ENCODE measurements at places on chromosomes 5 and 9.

- DNase-seq, result no peak
Observed at GRCh38 chr5:179914032-179914755, 6.5 kb upstream of the TBC1D9B start.

- no peak for DNase-seq
Observed at GRCh38 chr9:118230329-118230728, 526.1 kb downstream of the TLR4 start.

DNA sequence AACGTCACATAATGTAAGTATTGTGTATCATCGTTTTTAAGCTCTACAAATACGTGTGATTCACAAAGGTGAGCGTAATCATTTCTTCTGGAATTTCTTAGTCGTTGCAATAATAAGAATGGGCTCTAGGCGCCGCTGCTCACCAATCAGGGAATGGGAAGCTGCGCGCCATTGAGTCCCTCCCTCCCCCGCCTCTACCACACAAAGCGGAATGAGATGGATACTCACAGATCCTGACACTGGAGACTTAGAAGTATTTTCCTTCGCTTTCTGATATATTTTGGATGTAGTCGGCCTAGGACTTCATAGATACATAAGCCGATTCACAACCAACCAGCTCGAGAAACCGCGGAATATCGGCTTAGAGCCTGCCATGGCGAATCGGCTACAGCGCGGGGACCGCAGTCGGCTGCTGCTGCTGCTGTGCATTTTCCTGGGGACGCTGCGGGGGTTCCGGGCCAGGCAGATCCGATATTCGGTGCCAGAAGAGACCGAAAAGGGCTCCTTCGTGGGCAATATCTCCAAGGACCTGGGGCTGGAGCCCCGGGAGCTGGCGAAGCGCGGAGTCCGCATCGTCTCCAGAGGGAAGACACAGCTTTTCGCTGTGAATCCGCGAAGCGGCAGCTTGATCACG is at the start of gene PCDHGA11:
Gene PCDHGA11, plus strand, starts transcription at position 197 of the 634 bp plus-strand sequence. Its CDS starts 177 bp downstream, at position 374.
- no peak for DNase-seq

DNA sequence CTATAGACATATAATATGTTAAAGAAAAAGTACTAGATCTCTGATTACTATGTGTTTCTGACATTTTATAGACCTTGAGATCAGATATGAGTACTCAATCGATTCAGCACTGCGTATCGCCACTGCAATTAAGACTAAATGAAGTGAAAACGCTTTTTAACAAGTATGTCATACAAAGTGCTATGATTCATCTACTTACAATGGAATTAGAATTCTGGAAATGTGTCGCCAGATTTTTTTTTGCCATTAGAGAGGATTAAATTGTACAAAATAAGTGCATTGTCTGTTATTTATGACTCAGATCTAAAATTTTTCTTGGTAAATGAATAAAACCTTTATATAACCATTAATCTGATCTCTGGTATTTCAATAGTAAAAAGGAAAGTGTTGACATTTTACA is 20.0 kb upstream of the AGGF1 start:
- DNase-seq, result no peak

- DNase-seq, result no peak
Observed at GRCh38 chr5:112210430-112211005, 208.6 kb downstream of the EPB41L4A start.

GRCh38 chr5:68433526-68433922 is 218.0 kb downstream of the PIK3R1 start:
- no peak for DNase-seq

DNA sequence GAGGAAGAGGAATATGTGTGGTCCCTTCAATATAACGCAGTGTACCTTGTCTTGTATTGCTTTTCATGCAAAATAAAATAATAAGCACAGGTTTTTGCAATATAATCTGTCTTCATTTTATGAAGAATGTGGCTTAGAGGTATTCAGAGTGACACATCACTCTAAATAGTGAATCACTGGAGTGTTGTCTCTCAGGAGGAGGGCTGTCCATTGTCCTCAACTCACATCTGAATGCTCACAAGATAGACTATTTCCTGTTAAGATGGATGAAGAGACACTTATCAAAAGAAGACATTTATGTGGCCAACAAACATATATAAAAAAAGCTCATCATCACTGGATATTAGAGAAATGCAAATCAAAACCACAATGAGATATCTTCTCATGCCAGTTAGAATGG is 1147.5 kb upstream of the C9orf72 start:
- no peak for DNase-seq

- DNase-seq, result no peak
Observed at GRCh38 chr5:154199263-154199662, 8.7 kb downstream of the GALNT10 start.

GRCh38 chr5:59348189-59348588 is 545.3 kb downstream of the PDE4D start:
- DNase-seq, result no peak

DNA sequence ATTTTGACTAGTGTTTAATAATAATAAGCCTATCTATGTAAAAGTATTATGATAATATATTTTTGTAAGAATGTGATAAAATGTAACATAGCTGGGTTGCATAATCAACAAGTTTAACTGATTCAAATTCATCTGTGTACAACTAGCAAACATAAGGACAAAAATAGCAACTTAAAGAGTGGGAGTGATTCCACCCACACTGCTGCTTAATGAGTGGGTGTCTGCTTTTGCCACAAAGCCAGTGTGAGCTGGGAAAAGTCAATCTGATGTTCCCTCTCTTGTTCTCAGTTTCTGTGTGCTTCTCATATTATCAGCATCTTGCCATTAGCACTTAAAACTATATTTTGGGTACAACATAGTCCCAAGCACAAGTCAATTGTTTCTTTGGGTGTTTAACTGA is 111.1 kb upstream of the DPYSL3 start:
- DNase-seq, result no peak

DNA sequence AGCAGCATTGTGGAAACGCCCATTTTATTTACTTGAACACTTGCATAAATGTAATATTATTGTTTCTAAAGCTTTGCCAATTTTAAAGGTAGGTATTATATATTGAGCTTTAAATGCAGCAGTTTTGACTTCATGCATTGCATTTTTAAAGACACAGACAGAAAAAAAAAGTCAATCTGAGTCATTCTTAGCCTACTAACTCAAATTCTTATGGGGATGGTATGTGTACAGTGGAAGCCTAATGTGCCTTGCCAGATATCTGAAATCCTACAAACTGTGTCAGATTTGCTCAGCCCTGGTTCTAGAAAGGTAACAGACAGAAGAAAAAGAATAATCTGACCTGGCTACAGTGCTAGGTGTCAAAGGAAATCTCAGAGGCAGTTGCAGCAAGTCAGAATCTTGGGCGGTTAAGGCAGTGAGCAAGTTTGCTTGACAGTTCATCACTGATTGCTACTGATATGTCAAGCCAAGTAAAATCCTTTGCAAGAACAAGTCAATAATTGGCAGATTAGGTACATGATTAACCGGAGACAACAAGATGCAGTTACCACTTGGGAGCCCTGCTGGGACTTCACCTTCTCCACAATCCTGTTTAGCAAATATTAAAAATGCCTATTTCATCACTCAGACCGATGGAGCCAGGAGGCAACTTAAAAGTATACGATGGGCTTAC is 224.8 kb upstream of the WWC1 start:
- no peak for DNase-seq

- no peak for DNase-seq
Observed at GRCh38 chr5:77560677-77561263, 68.7 kb upstream of the WDR41 start.

GRCh38 chr5:97009212-97009898 is 73.5 kb downstream of the LNPEP start:
- DNase-seq, result no peak

GRCh38 chr9:106862110-106862820 is 701 bp upstream of the ZNF462 start:
- DNase-seq, result no peak

DNA sequence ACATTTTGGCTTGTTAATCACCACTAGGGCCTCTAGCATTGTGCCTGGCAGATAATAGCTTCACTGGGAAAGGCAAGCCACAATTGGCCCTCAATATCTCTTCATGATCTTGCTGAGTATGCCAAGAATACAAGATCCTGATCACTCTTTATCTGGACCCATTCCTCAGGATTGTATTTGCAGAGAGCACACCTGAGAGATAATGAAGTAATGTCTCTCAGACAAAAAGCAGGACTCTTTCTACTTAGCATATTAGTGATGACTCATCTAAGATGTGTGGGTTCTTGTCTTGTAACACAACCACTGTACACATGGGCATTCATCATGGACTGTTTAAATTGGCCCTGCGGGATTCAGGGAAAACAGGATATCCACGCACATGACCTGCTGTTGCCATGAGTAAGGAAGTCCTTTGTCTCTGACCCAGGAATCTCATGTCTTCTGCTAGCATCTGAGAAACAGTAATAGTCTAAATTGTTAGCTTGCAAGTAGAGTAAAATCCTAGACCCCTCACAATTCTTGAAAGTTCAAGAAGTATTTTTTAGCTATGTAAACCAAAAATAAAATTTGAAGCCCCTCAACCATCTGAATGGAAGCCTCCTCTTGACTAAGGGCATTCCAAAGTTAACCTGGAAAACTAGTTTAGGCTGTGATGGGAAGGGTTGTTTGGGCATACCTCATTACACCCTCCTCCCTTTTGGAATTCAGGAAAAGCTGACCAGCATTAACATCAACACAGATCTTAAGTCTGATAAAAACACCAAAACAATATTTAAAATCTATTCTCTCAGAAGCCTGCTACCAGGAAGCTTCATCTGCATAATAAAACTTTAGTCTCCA is 28.0 kb upstream of the NFIL3 start:
- DNase-seq, result no peak

DNA sequence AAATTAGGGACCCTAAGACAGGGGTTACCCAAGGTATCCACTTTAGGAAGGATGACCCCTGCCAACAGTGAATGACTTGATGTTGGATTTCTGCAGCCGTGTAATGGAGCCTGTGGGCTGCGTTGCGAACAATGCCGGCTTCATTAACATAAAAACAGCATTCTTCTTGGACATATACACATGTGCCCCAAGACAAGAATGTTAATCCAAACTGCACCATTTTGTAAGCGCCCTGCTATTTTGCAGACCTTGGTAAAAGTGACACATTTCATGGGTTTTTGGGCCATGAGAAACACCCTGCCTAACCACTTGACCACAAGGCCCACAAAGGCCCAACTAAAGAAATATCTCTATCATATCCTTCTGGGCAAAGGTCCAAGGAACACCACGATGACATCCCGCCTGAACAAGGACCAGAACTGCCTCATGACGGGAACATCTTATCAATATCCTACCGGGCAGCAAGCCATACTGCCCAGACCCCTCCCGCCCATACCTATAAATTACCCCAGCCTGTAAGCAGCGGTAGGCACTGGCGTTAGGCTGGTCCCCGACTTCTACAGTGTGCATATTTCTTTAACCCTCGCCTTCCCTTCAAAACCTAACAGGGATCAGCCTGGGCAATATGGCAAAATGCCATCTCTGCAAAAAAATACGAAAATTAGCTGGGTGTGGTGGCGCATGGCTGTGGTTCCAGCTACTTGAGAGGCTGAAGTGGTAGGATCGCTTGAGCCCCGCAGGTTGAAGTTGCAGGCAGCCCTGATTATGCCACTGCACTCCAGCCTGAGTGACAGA is 9.7 kb upstream of the PDCD1LG2 start:
- DNase-seq, result peak; percentile 95

DNA sequence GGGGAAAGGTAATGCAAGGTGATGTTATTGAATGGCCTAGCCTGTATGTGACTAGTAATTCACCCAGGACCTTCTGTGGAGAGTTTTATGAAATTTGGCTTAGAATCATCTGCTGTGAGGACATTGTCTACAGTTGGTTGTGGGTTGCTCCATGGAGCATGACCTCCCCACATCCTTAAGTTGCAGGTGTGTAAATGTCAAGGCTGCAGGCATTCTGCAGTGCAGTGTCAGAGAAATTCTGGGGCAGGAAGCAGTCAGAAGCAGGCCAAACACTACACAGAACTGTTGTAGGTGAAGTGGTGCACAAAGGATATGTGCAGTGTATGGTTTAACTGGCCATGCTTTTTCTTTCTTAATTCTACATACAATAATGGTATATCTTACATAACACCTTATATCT is 588.3 kb downstream of the EBF1 start:
- DNase-seq, result no peak

DNA sequence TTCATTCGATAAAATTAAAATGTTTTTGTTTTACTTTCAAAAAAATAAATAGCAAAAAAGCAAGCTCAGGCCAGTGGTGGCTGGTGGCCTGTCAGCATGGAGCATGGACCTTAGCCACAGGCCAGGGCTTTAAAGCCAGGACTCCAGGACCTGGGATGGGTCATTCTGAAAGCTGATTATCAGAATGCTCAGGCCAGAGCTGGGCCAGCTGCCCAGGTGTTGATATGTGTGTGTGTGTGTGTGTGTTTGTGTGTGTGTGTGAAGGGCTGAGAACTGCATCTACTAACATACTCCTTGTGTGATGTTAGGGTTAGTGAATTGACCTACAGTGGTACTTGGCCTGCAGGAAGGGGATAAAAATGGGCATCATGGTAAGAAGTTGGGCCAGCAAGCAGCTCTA is 21.5 kb downstream of the PALM2AKAP2 start:
- DNase-seq, result no peak

DNA sequence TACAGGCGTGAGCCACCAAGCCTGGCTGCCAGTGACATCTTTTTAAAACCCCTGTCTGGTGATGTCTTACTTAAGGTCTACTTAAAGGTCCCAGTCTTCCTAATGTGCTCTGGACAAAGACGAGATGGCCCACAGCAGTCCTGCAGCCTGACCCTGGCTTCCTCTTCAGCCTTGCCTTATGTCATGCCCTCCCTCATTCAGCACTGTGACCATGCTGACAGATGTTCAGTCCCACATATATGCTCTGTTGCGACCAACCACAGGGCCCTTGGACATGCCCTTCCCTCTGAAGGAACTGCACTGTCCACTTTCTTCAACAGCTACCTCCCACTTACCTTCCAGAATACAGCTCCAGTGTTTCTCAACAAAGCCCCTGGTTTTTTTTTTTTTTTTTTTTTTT is 172.8 kb upstream of the PANK3 start:
- no peak for DNase-seq

- no peak for DNase-seq
Observed at GRCh38 chr5:102049517-102049916, 246.6 kb downstream of the SLCO4C1 start.
